Amniotic stem cell (primary cell): ENCODE measurements at places on chromosomes 3 and 15.

DNA sequence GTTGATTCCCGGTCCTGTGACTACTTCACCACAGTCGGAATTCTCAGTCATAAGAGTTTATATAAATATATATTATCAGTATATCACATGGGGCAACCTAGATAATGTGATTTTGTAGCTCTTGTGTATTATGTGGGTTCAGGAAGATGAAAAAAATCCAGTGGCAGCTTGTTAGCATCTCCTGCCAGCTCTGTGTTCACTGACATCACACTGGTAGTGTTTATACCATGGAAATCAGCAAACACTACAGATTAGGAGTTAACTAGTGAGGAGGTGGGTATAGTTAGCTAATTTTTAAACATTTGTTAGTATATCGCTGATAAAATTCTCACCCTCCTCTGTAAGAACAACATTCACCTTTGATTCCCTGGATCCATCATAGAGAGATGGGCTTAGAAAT is 44.5 kb upstream of the KCNMB2 start:
- no peak for DNase-seq

- DNase-seq: no peak
These were observed 129.7 kb upstream of the SMAD3 start for GRCh38 chr15:66935688-66936087.

GRCh38 chr3:139357899-139358298 is 14.1 kb downstream of the MRPS22 start:
- no peak for DNase-seq

- no peak for DNase-seq
These were observed 52.9 kb upstream of the ZDHHC23 start for GRCh38 chr3:113894927-113895326.

GRCh38 chr15:101159096-101159935 is 92.5 kb downstream of the CHSY1 start:
- no peak for DNase-seq

GRCh38 chr15:92707880-92708551 is 52.4 kb upstream of the FAM174B start:
- no peak for DNase-seq

- no peak for DNase-seq
These were observed 36.2 kb downstream of the EHD4 start for GRCh38 chr15:41936155-41936554.

DNA sequence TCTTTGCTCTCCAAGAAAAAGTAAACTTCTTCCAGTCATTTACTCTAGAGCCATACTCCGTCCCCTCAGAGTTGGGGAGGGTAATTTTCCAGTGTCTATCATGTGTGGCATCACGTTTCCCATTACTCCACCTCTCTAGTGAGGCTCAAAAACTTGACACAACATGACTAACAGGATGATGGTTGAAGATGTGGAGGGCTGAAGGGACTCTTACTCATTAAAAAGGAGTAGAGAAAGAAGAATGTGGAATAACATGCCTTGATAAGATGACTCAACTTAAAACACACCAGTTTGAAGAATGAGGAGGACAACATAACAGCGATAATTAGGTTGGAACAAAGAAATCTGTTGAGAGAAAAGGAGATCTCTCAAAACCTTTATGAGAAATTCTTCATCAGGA is 894.3 kb downstream of the OTOL1 start:
- peak; percentile 35 for DNase-seq

GRCh38 chr3:188720215-188720614 is 451.6 kb upstream of the TPRG1 start:
- DNase-seq: no peak

DNA sequence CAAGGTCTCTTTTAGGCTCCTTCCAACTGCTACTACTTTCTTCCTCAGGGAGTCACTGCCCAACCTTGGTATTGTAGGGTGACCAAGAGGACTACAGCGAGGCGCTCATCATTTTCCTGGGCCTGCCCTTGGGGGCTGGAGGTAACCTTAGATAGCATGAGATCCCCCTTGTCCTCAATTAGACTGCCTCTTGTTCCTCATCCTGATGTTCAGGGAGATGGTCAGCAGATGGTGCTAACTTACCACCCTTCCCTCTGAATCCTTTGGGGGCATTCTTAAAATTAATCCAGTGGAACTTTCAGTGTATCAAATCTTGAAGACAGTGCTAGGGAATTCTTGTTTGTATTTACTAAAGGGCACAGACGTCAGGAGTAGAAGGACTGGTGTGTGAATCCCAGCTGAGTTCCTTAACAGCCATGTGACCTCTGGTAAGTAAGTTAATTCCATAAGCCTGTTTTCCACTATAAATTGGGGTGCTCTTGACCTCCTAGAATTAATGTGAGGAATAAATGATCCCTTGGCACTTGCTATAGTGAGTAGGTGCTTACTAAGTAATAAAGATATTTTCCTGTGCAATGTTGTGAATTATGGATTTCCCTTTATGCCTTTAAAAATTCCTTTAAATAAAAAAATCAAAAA is 4.1 kb upstream of the CLPX start:
- DNase-seq: peak; percentile 37

- no peak for DNase-seq
These were observed 643.4 kb upstream of the ARPP21 start for GRCh38 chr3:34995796-34996430.

GRCh38 chr3:138686771-138687221 is 78.2 kb downstream of the FAIM start:
- DNase-seq: no peak

DNA sequence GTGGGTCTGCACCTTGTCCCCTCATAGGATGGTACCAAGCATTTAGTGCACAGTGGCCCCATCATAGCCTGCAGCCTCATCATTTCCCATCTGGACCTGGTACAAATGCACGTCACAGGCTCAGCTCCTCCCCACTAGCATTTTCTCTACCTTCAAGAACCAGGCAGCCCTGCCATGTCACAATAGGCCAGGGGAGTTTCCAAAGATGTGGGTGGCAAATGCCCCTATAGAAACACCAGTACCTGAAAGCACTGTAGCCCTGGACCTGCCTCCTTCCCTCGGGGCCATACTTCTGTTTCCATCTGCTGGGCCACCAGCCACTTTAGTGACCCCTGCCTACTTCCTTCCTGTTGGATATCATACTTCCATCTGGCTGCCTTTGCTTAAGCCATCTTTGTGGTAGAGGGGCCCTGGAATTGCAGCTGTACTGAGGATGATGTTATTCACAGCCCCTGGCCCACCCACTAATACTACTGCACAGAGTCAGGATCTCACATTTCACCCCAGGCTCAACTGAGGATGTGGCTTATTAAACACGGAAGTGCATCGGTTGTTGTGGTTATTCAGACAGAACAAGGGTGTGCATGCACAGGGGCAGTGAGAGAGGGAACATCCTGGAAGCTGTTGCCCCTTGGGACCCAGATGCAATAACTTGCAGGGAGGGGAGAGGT is 3.8 kb downstream of the TCTA start:
- no peak for DNase-seq

DNA sequence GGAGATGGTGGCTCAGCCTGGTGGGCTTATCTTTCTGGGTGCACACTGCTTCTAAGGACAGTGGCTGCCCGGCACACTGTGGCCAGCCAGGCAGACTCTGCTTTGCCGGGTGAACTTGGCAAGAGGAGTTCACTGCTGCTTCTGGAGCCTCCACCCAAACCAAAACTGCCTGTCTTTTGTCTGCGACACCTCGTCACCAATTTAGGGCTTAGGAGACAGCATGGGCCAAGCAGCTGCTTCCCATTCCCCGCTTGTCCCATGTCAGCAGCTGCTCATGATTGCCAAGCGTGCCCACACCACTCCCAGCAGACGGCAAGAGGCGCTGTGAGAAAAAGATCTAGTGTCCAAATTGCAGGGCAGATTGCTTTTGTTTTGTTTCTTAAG is 57.3 kb downstream of the LSM3 start:
- DNase-seq: no peak

DNA sequence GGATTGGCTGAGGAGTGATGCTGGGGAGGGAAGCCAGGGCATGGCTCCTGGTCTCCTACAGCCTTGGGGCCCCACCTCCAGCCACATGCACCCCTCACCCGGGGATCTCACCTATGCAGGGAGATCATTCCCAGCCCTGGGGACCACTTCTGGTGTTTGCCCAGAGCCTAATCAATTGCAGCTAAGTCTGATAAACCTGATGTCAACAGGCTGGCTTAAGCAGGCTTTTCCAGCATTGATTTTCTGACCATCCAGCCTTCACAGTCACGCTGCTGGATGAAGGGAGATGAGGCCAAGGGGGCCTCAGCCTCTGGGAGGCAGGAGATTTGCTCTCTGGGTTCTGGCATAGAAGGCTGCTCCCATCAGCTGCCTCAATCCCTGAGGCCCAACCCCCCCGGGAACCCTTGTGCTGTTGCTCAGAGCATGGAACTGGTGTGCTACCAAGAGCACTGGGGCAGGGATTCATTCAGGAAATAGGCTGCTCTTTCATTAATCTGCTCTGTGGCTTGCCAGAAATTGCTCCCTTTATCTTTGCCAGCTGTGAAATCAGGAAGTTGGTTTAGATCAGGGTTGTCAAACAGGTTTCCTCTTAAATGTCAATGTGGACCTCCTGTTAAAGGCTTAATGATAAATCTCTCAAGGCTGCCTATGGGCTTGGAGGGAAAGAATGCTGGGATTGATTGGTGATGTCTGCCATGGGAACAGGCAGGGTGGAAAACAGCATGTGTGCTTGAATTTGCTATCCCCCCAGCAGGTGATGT is 19.0 kb downstream of the FAM3D start:
- no peak for DNase-seq
